Right cardiac atrium (tissue), 5 donors: ENCODE measurements at places on chromosomes 1 and 21. TPM values are rescaled to one million over a fixed set of nuclear protein-coding genes. Genes with fewer than 3 reads are reported as not detected.

CR1L gene
- total RNA-seq = not detected

- DNase-seq = no peak
Observed at GRCh38 chr1:74584185-74584584, 71.8 kb upstream of the LRRC53 start.

ACOT11 gene
- 32.7 TPM for total RNA-seq

GRCh38 chr1:27435566-27436203 is 43.3 kb downstream of the GPR3 start:
- DNase-seq = no peak

DNA sequence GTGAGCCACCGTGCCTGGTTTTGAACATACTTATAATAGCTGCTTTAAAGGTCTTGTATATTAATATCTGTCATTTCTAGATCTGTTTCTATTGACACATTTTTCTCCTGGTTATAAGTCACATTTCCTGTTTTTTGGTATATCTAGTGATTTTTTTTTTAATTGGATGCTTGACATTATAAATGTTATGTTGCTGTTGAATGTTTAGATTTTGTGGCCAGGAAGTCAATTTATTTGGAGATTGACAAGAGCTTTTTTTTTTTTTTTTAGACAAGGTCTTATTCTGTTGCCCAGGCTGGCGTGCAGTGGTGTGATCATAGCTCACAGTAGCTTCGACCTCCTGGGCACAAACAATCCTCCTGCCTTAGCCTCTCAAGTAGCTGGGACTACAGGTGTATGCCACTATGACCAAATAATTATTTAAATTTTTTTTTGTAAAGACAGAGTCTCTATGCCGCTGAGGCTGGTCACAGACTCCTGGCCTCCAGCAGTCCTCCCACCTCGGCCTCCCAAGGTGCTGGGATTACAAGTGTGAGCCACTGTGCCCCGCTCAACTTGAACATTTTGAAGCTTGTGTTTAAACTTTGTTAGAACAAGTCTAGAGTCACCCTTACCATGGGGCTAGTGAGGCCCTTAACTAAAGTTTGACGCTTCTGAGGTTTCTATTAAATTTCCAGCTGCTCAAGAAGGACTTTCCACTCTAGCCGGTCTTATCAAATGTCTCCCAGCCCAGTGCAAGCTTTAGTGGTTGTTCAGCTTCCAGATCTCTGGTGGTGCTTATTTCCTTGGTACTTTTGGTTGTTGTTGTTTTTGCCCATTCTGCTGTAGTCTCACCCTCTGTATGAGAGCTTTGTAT is 8.6 kb upstream of the CHI3L2 start:
- DNase-seq = no peak
